ENCODE measurements at places on chromosomes 11 and 22.
A peak's percentile ranks its signal among the peaks of the same experiment; 100 is the strongest.

DNA sequence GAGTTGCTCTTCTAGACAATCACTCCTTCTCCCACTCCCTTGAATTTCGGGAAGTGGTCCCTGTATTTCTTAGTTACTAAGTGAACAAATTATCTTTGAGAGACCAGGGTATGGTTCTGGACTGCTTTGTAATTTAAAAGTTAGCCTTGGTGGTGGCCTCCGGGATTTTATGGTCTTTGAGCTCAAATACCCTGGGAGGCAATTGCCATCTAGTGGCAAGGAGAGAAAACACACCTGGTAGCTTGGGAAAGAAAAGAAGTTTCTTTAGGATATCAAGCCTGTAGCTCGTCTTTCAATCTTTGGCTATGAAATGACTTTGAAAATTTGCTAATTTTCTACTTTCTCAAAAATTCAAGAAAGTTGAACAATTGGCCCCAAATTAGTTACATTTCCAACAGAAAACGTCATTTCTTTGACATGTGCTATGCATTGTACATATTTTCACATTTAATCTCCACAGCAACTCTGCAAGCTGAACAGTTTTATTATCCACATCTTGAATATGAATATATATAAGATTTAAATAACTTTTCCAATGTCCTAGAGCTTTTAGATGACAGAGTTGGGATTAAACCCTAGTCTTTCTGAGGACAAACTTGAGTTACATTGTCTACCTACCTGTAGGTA is 39.1 kb downstream of the MMP27 start:
- peak; percentile 82 for DNase-seq

DNA sequence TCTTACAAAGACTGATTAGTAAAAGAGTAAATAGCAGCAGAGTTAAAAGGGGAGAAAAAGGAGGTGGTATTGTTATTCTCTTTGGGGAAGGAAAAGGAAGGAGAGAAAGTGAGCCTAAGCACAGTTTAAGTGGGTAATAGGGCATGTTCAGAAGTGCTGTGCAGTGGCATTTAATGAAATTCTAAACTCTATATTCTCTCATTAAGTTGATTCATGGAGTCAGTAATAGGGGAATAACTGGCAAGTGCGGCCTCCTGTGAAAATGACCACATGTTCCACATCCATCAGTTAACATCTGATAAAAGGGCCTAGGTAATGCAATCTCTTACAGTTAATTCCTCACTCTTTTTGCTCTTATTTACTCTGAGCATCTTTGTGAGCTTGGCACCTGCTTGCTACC is 516.7 kb downstream of the JRKL start:
- no peak for DNase-seq

- DNase-seq = no peak
Observed at GRCh38 chr11:134001088-134001487, 44.3 kb upstream of the IGSF9B start.

DNA sequence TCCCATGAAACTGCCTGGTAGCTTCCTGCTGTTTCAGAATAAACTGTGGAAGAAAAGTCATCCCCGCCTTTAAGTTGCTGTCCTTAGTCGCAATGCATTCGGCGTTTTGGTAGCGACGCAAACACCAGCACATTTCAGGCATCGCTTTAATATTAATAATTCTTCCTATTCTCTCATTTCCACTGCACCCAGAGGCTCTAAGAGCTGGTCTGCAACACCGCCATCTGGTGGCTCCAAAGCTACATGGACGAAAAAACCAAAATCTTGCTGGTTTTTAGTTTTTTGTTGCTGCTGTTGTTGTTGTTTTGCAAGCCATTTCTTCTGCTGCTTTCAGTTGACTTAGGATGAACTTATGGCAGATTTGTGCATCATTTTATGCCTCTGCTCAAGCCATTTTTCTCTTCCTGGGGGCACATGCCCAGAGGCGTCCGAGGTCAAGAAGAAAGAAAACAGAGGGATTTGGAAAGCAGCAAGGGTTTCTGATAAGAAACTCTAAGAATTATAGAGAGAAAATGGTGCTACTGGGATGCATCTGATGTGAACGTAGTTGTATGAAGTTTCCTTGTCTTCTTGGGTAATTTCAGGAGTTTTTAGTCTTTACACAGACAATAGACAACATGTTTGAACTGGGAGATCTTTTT is 345.4 kb upstream of the KIRREL3 start:
- peak; percentile 73 for DNase-seq

GRCh38 chr11:120645639-120646038 is 134.1 kb downstream of the GRIK4 start:
- DNase-seq = no peak

DNA sequence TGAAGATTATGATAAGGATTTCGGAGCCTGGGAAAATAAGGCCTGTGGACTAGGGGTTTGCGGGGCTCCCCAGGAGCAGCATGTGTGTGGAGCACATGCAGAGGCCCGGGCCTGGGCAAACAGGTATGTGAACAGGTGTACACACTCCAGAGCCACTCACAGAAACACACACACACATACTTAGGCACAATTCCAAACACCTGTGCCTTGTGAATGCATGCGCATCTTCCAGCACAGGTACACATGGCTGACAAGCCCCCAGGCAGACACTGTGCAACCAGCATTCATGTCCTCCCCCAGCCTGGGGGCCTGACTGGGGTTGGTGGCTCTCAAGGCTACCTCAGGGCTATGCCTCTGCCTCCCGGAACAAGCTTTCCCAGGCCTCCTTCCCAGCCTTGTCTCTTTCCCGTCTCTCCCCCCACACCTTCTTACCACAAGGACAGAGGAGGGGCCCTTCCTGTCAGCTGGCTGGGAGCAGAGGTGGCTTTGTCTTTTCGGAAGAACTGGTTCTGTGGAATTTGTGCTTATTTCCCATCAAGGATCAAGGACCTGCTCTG is 2.6 kb upstream of the P2RY6 start:
- DNase-seq = no peak

DNA sequence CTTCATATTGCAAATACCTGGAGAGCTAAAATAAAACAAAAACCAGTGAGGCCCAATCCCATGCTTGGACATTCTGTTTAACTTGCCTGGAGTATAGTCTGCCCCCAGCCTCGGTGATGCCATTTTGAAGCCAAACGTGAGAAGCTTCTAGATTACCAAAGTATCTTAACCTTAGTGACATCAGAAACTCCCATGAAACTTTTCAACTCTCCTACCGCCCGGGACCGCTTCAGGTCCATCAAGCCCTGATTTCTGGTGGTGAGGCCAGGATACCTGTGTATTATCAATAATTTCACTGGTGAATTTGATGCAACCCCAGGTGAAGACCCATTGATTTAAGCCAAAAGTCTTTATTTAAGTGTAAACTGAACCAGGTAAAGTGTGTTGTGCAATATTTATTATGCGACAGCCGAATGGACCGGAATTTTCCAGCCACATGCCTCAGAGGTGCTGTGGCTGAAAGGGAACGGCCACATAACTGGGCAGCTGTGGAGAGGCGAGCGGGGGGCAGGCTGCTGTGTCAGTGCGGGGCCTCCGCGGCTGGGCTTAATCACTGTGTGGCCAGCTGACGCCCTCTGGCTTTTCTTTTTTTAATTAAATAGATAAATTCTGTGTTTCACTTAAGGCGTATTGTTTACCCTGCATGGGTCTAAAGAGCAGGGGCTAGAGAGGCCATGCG is 385.5 kb upstream of the B3GAT1 start:
- DNase-seq = no peak

GRCh38 chr11:57109331-57109730 is 72.4 kb upstream of the LRRC55 start:
- no peak for DNase-seq

- peak; percentile 53 for DNase-seq
Observed at GRCh38 chr11:15714641-15715399, 600.1 kb downstream of the INSC start.
